KG1 (cell line): ENCODE measurements at places on chromosomes 3 and 15.

DNA sequence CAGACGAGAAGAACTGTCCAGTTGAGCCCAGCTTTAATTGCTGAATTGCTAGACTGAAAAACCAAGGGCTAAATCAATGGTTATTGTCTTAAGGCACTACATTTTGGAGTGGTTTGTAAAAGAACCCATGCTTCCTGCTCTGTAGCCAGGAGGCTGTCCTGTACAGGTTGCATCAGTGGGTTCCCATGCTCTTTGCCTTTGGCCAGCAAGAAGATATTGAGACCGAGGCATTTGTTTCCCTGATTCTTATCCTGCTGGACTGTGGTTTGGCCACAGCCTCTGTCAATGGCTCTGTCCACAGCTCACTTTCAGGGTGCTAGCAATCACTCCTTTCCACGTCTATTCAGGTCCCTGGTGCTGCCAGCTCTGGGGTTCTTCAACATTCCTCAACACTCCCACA is 89.6 kb downstream of the FAM43A start:
- DNase-seq = no peak

- DNase-seq = no peak
Measured at GRCh38 chr3:162376761-162377160, 880.2 kb downstream of the OTOL1 start.

- DNase-seq = no peak
Measured at GRCh38 chr15:85318732-85319076, 61.7 kb upstream of the AKAP13 start.

- no peak for DNase-seq
Measured at GRCh38 chr3:41808152-41808551, 153.8 kb downstream of the ULK4 start.

GRCh38 chr3:89405593-89405992 is 298.2 kb downstream of the EPHA3 start:
- DNase-seq = no peak

- DNase-seq = no peak
Measured at GRCh38 chr3:128315313-128315712, 151.4 kb downstream of the DNAJB8 start.

GRCh38 chr3:122681284-122681973 is 790 bp downstream of the PARP14 start:
- no peak for DNase-seq

- DNase-seq = no peak
Measured at GRCh38 chr3:80606073-80606472, 838.3 kb upstream of the ROBO1 start.

GRCh38 chr3:33989229-33989628 is 190.8 kb downstream of the PDCD6IP start:
- DNase-seq = no peak

- DNase-seq = no peak
Measured at GRCh38 chr3:46381625-46382024, 10.9 kb downstream of the CCR5 start.

DNA sequence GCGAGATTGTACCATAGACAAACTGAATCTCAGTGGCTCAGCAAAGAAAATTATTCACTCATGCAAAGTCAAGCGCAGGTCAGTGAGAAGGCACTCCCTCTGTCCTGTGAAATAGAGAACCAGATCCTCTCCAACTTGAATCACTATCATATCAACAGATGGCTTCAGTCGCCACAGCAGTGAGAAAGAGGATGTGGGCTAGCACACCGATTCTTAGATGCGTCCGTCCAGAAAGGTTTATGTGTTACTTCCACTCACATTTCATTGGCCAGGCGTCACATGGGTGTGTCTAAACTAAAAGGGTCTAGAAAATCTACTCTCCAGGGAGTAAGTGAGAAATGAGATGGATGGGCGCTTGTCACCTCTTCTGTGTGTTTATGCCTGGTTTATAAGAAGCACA is 141.6 kb upstream of the KBTBD8 start:
- no peak for DNase-seq
